ENCODE measurements at places on chromosomes 1 and 21.

DNA sequence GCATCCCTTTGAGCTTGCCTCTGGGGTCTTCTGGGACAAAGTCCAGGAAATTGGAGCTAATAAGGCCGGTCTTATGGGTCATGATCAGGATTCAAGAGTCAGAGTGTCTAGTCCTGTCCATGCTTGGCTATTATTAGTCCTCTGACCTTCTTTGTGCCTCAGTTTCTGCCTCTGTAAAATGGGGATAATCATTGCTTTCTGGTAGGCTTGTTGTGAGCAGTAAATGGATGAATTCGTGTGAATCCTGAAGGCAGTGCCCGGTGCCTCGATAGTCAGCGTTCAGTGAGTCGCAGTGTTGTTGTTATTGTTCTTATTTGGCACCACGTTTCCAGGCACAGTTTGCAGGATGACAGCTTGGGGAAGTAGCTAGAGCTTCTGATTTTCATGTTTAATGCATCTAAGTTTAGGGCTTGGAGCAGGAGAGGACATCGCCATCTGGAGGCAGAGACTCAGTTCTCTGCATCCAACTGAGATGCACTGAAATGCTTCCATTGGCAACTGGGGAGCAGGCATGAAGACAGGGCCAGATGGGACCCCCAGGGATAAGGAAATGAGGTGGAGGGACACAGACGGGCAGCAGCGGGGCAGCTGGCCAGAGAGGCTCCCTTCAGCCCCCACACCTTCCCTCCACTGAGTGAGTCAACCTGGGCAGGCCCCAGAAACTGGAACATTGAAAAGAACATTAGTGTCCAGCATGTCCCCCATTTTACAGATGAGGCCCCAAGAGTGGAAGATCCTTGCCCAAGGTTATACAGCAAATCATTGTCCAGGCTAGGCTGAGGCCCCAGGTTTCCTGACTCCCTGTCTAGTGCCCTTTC lies 160.3 kb downstream of the PTPRU start:
- no peak for DNase-seq

DNA sequence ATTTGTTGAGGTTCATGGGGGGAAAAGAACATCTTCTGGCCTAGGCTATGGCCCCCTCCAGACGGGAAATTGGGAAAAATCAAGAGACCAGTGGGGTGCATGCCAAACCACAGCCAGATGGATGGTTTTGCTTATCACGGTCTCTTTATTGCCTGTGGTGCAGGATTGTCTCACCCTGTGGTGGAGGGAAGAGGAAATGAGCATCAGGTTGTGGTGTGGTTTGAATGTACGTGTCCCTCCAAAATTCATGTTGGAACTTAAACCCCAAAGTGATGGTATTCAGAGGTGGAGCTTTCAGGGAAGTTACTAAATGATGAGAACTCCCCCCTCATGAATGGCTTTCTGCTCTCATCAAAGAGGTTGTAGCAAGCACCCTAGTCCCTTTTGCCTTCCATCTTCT lies 525.7 kb downstream of the NPHP4 start:
- DNase-seq, result no peak

- no peak for DNase-seq
These were observed 32.9 kb downstream of the MAPKAPK2 start for GRCh38 chr1:206717674-206717989.

- DNase-seq, result no peak
These were observed 43.7 kb downstream of the TRIM11 start for GRCh38 chr1:228362884-228363450.

DNA sequence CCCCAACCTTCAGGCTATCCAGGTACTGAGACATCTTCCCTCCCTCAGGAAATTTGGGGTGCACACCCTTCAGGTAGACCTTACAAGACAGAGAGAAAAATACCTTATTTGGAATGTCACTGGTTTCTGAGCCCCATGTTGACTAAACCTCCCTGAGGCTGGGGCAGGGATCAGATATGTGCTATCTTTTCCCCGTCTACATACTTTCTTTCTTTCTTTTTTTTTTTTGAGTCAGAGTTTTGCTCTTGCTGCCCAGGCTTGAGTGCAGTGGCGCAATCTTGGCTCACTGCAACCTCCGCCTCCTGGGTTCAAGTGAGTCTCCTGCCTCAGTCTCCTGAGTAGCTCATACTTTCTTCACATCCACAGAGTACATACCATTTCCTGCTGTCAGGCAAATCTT lies 1.6 kb downstream of the CYB5R1 start:
- DNase-seq, result no peak

GRCh38 chr1:204410688-204411450 lies 748 bp downstream of the PPP1R15B start:
- peak; percentile 58 for DNase-seq
